ENCODE measurements at places on chromosomes 12 and 14.

GRCh38 chr14:72824051-72824450, 69.8 kb downstream of the DPF3 start:
- DNase-seq = no peak

DNA sequence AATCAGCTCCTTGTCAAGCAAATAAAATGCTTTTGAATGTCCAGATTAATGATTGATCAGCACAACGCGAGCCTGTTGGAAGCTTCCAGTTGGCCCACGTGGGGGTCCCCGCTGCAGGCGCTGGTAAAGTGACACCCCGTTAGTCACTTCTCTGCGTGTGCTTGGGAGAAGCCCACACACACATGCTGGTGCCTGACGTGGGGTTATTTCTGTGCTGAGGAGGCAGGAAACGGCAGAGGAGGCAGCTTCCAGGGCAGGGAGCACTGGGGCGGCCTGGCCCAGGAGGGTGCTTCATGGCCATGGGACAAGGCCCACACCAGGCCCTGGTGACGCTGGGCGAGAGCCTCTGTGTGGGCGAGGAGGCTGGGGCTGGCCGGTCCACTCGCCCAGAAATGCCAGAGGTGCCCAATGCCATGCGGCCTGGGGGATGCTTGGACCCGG, 101.5 kb downstream of the KIF26A start:
- no peak for DNase-seq

DNA sequence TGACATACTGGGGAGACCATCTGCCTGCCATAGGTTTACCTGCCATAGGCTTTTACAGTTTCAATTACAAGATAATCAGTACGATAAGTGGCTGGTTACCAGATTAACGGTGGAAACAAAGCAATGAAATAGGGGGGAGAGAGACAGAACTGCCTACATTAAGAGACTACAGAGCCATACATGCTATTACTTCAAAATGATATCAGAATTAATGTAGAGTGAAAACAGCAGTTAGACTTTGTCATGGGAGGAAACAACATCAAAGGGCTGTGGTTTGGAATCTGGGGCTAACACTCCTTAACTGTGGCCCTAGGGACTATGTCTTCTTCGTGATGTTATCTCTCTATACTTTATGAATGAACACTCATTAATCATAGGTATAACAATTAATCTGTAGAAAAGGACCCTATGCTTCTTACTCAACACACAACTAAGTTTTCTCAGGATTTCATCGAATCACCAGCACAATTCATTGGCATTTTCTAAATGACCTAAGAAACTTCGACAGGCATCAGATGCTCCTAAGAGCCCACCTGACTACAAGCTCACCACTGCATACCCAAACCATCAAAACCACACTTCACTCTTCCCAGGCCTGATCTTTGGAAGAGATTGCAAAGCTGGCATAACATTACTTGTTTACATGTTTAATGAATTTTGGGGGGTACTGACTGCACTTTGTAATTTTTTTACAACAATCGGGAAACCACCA, 475.6 kb upstream of the SOX5 start:
- DNase-seq = no peak

DNA sequence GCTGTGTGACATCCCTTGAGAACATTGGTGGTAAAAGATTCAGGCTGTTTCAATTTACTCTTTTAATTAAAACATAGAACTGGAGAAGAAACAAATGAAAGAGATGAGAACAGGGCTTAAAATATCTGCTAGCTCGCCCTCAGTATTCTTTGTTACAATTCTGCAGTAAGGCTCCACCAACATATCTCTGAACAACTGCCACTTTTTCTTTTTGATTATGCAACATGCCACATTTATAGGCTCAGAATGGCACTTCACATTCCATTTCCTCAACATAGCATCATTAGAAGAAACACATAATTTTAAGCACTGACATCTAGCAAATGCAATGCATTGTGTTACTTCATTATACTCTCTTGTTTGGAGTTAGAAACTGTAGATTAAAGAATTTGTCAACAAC, 1315.2 kb downstream of the LRFN5 start:
- DNase-seq = no peak

DNA sequence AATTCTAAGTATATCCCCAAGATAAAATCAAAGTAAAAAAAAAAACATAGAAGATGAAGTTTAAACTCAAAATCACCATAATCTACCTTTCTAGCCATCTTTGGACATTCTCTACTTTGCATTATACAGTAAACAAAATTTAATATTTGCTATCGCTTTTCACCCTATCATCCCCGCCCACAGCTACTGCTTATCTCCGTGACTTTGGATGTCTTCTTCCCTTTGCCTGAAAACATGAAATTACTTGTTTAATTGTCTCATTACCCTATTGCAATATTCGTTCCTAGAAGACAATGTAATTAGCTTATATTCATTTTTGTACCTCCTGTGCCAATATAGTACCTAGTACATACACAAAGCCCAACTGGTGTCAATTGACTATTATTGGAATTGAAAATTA, 9.3 kb downstream of the SYNJ2BP start:
- DNase-seq = no peak

- DNase-seq = no peak
These were observed 1.1 kb downstream of the ARHGAP5 start for GRCh38 chr14:32078023-32078857.

DNA sequence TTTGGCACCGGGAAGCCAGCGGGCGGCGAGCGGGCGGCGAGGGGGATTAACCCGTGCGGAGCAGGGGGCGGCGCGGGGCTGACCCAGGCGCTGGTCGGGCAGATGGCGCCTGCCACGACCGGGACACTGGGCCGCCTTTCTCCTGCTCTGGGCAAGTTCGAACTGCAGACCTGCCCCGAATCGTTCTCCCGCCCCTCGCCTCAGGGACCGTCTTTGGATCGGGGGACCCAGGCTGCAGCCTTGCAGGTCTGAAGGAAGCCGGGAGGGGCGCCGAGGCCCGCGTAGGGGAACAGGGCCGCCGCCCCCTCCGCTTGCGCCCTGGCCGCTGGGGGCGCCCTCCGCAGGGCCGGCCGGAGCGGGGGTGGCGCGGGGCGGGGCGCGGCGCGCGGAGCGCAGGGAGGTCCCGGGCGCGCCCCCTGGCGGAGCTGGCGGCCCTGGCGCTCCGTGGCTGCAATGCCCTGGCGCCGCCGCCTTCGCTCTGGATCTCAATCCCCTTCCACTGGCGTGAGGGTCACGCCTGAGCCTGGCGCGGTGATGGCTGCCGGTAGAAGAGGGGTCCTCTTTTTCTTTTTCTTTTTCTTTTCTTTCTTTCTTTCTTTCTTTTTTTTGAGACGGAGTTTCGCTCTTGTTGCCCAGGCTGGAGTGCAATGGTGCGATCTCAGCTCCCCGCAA, 449 bp upstream of the LTBP2 start:
- no peak for DNase-seq

DNA sequence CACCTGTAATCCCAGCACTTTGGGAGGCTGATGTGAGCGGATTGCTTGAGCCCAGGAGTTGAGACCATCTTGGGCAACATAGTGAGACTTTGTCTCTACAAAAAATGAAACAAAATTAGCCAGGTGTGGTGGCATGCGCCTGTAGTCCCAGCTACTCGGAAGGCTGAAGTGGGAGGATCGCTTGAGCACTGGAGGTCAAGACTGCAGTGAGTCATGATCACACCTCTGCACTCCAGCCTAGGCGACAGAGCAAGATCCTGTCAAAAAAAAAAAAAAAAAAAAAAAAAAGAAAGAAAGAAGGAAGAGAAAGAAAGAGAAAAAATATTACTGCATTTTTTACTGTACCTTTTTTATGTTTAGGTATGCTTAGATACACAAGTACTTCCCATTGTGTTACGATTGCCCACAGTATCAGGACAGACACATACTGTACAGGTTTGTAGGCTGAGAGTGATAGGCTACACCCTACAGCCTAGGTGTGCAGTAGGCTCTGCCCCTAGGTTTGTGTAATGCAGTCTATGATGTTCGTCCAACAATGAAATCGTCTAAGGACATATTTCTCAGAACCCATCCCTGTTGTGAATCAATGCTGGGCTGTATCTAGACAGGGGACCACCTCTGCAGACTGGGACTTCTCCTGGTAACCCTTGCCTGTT, 160.4 kb upstream of the PWP1 start:
- DNase-seq = no peak

GRCh38 chr12:114738460-114739184, 54.6 kb upstream of the TBX3 start:
- DNase-seq = no peak

- DNase-seq = no peak
These were observed 251.6 kb upstream of the ALG10 start for GRCh38 chr12:33770652-33771051.

Data from GM12864 (cell line).